Epithelial cell of alveolus of lung (primary cell): ENCODE measurements at places on chromosomes 5 and 9. TPM values are rescaled to one million over a fixed set of nuclear protein-coding genes. Genes with fewer than 3 reads are reported as not detected.

Gene ARSI
- 14.1 and 19.5 TPM in 2 replicates for total RNA-seq

Gene LARP1
- 69.2 and 69.3 TPM in 2 replicates for total RNA-seq

Gene BTNL3
- total RNA-seq, result not detected in 2 replicates

Gene PCDHA1
- total RNA-seq, result not detected in 2 replicates

Gene KCNN2
- total RNA-seq, result 0.26 and 0.96 TPM in 2 replicates

Gene CAMK4
- total RNA-seq, result 3.9 and 7.3 TPM in 2 replicates

Gene ANKRD18B
- under 0.01 and 0.13 TPM in 2 replicates for total RNA-seq

Gene TIMD4
- total RNA-seq, result not detected in 2 replicates

Gene DBH
- total RNA-seq, result not detected in 2 replicates

Gene OR1J2
- total RNA-seq, result not detected in 2 replicates

Gene ZNF366
- under 0.01 TPM in 2 replicates for total RNA-seq

Gene TMEM38B
- 4.7 and 7.9 TPM in 2 replicates for total RNA-seq

Gene BTNL8
- total RNA-seq, result not detected in 2 replicates

Gene ACOT12
- total RNA-seq, result not detected in 2 replicates

Gene EGFLAM
- 0.56 and 3.4 TPM in 2 replicates for total RNA-seq

Gene TMEM252
- total RNA-seq, result not detected in 2 replicates

Gene LTC4S
- total RNA-seq, result 1.6 and 7.0 TPM in 2 replicates

Gene INSL4
- total RNA-seq, result not detected in 2 replicates

Gene RECK
- 8.9 and 15.7 TPM in 2 replicates for total RNA-seq

Gene PSAT1
- total RNA-seq, result 77.1 and 191 TPM in 2 replicates

Gene CAPSL
- total RNA-seq, result not detected in 2 replicates

Gene PARP8
- total RNA-seq, result 4.3 and 6.7 TPM in 2 replicates

Gene ITK
- not detected in 2 replicates for total RNA-seq

Gene TRIM14
- 4.2 and 14.6 TPM in 2 replicates for total RNA-seq

Gene BARHL1
- not detected in 2 replicates for total RNA-seq

Gene INVS
- 15.0 and 21.0 TPM in 2 replicates for total RNA-seq

Gene TOR4A
- total RNA-seq, result 38.1 and 52.4 TPM in 2 replicates

Gene PTGDS
- total RNA-seq, result 0.39 and 78.2 TPM in 2 replicates

Gene ROPN1L
- 0.39 TPM in 1 of 2 replicates, not detected in the other for total RNA-seq

Gene STK32A
- total RNA-seq, result 0.24 and 0.26 TPM in 2 replicates

Gene HRH2
- total RNA-seq, result not detected in 2 replicates

Gene SLC4A9
- not detected in 2 replicates for total RNA-seq

Gene APBB3
- 5.4 and 6.9 TPM in 2 replicates for total RNA-seq

Gene CDO1
- 7.1 and 13.0 TPM in 2 replicates for total RNA-seq

Gene NXNL2
- total RNA-seq, result 0.52 TPM in 1 of 2 replicates, not detected in the other

Gene PCDHB13
- total RNA-seq, result 0.26 and 1.0 TPM in 2 replicates

Gene ADRA1B
- total RNA-seq, result 1.1 and 2.2 TPM in 2 replicates

Gene HRCT1
- 0.13 and 3.4 TPM in 2 replicates for total RNA-seq
